ENCODE measurements at places on chromosomes 16 and 17. TPM values are rescaled to one million over a fixed set of nuclear protein-coding genes. Genes with fewer than 3 reads are reported as not detected.

GRCh38 chr17:1413281-1413791 lies 13.3 kb upstream of the YWHAE start:
- DNase-seq: peak; percentile 92

GRCh38 chr16:73329358-73330286 lies 281.7 kb upstream of the ZFHX3 start:
- no peak for DNase-seq

DNA sequence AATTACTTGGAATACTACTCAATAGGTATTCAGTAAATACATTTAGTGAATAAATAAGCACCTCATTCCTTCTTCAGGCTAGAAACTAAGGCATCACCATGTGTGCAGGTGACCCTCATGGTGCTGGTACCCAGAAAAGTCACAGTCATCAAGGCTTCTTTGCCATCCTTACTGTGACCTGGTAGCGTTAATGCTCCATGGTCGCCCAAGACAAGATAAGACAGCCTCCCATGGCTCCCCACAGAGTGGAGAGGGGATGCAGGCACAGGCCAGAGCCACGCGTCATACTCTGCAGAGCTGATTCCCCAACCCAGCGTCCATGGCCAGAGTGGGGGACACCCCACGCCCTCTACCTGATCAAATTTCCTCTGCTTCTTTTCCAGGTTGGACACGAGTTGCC lies 73.8 kb downstream of the NDE1 start:
- no peak for DNase-seq

CDRT15 gene
- total RNA-seq: not detected

ADAD2 gene
- total RNA-seq: not detected

KRT24 gene
- total RNA-seq: not detected

All from MG63 (cell line).